ENCODE measurements at places on chromosomes 3 and 15.

GRCh38 chr3:108110934-108111333, 20.1 kb upstream of the CD47 start:
- no peak for DNase-seq

DNA sequence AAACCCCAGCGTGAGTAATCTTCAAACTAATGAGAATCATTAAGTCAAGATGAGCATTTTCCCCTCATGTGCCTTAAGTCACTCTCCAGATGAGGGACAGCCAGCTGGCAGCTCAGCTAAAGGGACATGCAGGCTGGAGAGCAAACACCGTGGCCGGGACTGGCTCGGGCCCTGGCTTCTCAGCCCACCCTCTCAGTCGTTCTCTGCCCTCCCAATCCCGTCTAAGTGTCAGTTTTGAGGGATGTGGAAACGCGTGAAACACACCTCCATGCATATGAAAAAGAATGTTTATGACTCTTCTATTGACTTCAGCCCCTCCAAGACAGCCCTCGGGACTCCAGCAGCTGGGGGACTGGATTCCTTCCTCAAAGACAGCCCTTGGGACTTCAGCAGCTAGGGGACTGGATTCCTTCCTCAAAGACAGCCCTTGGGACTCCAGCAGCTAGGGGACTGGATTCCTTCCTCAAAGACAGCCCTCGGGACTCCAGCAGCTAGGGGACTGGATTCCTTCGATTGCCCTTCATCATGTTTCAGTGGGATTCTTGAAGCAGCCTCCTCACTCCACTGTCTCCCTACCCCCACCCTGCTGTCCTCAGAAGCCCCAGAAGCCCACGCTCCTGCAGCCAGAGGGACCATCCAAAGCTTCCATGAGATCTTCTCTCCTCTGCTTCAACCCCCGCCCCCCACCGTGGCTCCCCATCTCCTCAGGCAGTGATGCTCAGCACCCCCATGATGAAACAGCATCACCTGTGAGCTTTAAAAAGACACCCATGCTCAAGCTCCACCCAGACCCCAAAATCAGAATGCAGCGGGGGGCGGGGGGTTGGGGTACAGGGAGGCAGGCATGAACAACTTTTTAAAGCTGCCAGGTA, 228.9 kb downstream of the XXYLT1 start:
- no peak for DNase-seq

DNA sequence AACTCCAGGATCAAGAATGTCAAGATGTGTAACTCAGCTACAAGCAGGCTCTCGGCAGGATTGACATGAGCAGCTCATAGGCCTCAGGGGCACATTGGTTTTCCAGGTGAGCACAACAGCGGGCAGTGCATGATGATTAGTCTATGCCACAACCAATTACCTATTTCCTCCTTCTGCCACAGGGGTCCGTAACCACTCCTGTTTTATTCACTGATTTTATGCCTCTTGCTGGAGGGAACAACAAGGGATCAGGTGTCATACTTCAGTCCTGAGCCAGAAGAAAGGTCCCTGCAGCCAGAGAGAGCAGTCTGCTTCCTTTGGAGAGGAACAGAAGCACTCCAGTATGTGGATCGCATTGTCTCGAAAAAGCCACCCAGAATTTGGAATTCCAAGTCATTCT, 35.1 kb upstream of the PTPRG start:
- no peak for DNase-seq

DNA sequence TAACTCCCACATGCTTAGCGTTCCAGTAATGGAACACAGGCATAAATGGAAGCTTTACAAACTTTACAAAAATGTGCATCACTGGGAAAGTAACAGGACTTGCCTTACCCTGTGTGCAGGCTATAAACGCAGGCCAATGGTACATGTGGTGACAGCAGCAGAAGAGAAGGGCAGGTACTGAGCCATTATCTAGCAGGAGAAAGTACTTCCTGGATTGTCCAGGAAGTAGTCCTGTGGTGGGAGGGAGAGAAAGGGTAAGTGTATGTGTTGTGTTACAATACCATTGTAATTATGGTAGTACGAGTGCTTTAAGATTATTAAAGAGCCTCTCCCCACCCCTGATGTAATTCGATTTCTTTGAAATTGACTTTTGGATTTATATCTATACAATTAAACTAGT, 5.3 kb downstream of the ATP1B3 start:
- DNase-seq: no peak

- no peak for DNase-seq
Measured at GRCh38 chr3:73768524-73769308, 144.0 kb upstream of the PDZRN3 start.

- peak; percentile 81 for DNase-seq
Measured at GRCh38 chr3:167882057-167882667, 146.6 kb downstream of the SERPINI1 start.

DNA sequence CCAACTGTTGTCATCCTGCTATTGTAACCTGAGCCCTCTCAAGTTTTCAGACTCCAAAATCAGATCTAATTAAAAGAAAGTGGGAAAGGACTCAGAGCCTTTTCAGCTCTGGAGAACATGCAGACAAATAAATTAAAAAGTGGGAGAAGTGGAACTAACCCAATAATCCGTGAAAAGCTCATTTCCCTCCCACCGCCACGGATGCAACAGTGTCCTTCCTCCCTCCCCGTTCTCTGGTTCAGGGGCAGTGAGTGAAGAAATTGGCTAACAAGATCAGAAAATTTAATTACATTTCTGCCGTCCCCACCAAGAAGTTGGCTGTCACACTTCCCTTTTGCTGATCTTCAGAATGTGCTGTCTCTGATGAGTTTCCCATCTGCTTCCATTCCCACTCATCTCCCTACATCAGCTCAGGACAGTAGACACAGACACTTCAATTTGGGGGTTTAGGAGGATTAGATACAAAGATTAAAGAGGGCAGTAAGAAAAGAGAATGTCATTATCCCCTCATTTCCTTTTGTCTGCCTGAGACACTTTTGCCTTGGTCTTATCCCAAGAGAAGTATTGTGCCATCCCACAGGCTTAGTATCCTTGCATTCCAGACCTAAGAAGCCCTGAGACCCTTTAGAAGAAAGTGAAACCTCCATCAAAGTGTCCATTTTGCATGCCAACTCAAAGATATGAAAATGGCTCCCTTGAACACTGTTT, 335.7 kb upstream of the PPP2R3A start:
- no peak for DNase-seq

DNA sequence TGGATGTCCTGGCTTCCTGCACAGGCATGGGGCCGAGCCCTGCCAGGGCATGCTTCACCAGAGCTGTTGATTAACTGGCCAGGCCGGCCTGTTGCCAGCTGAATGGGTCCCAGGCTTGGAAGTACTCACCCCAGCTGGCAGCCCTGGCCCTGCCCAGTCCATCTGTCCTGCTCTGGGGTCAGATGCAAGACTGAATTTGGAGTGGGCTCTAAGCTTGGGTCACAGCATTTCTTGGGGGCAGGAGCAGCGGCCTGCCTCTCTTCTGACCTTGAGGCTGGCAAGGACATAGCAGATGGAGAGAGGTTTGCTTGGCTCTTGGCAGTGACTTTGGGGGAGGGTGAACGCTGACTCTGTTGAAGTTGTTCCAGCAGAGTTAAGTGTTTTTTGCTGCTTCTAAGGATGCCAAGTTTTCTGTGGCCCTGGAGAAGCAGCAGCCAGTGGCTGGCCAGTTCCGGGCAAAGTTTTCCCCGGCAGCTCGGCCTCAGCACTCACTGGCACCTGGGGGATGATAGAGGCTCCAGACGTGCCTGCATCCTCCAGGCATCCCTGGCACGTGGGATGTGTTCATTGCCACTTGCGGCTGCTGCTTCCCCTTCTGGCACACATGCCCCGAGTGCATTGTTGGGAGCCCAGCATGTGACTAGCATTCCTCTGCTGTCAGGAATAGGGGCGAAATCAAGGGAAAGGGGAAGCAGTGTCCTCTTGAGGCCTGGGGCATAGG, 22.9 kb downstream of the PDIA5 start:
- no peak for DNase-seq

Measured in MM.1S (cell line).